Upper lobe of left lung (tissue), 6 donors: ENCODE measurements at places on chromosomes 3 and 15. TPM values are rescaled to one million over a fixed set of nuclear protein-coding genes. Genes with fewer than 3 reads are reported as not detected.

Gene FAM43A
- 16.8 TPM for total RNA-seq

- no peak for DNase-seq
These were observed 26.5 kb upstream of the POLR2M start for GRCh38 chr15:57680021-57680420.

DNA sequence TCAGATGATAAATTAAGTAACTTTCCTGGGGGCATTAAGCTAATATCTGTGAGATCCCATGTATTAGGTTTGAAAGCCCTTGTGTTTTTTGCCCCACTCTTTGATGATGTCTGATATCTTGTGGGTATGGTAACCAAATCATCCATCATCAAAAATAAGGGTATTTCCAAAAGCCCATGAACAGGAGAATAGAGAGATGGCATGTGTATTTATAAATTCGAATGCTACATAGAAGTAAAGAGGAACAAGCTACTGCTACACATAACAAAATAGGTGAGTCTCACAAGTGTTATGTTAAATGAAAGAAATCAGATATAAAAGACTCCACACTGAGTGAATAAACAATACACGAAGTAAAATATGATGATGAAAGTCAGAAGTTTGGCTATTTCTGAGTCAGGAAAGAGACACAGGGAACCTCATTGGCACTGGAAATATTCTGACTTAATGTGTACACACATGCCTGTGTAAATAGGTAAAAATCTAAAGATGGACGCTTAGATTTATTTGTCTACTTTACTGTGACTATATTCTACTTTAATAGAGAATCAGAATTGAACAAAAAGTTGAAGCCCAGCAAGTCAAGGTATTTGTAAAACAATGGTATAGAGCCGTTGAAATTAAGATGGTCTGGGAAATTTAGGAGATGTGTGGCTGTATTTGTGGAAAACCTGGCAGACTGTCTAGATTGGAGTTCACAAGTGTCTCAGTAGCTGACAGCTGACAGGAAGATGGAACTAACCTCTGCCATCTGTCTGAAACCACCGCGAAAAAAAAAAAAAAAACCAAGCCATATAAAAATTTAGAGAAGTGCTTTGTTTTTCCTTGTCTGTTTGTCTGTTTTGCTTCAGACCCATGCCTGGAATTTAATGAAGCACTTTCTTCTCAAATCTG is 111.0 kb upstream of the TGFBR2 start:
- DNase-seq: no peak

DNA sequence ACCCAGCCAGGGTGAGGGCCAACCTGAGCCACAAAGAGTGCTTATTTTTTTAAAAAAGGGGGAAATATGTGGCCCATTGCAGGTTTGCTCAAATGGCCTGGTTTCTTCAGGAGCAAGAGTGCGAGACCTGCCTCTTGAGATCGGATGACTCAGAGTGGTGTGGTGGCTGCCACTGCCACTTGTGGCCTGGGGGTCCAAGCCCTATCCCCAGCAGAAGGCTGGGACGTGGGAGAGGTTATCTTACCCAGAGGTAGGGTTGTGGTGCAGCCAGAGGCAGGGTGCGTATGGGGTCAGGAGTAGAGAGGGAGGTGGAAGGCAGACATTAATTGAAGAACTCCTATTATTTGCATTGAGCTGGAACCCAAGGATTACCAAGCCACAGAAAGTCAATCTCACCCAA is 83.2 kb upstream of the SMAD3 start:
- no peak for DNase-seq

DNA sequence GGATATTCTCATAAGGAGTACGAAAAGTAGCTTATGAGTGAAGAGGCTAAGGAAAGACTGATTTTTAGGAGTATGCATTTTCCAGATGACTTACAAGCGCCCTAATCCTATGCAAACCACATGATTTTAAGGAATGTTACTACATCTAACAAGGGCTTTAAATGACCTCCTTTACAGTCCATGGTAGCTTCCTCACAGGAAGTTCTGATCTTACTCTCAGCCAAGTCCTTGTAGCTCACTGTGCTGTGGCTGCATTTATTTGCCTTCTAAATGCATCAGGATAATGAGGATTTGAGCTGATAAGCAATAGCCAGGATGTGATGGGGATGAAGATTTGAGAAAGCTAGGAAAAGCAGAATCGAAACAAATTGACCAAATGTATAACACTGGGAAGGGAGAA is 896.0 kb downstream of the MCTP2 start:
- DNase-seq: no peak
